ENCODE measurements at places on chromosomes 5 and 9.

DNA sequence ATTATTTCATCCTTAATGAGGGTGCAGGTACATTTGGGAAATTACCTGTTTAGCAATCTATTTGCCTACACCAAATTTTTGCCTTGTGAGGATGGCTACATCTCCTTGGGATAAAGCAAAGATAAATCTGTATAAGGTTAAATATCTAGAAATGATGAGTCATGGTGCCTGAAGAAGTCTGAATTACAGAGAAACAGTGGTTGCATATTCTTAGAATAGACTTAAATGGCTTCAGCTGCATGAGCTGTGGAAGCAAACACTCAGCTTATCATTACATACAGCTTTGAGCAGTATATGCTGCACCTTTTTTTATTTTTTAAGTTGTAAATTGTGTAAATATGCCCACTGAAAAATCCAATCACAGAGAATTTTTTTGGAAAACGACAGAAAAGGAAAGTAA is 153.5 kb downstream of the RAPGEF6 start:
- no peak for DNase-seq

DNA sequence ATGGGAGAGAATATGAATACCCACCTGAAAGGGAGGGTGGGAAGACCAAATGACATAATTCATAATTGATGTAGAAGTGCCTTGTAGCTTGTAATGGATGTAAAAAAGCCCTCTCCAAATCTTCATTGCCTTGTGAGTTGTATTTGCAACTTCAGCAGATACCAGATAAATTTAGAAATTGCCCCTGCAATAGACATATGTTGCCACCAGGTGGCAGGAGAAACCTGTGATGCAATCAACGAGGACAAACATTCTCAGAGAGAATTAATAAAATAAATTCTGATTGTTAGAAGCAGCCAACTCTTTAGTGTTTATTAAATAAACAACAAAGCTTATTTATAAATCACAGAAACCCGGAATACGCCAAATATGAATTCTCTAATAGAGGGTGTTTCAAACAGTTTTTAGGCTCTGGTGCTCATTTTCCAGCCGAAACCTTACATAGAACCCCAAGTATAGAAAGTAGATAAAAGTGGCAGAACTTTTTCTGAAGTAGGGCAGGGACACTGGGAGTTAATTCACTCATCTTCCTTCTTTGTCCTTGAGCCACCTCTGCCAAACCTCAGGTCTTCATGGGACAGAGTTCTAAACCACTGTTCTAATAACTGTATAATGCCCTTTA is 147.8 kb downstream of the TMEM38B start:
- no peak for DNase-seq

DNA sequence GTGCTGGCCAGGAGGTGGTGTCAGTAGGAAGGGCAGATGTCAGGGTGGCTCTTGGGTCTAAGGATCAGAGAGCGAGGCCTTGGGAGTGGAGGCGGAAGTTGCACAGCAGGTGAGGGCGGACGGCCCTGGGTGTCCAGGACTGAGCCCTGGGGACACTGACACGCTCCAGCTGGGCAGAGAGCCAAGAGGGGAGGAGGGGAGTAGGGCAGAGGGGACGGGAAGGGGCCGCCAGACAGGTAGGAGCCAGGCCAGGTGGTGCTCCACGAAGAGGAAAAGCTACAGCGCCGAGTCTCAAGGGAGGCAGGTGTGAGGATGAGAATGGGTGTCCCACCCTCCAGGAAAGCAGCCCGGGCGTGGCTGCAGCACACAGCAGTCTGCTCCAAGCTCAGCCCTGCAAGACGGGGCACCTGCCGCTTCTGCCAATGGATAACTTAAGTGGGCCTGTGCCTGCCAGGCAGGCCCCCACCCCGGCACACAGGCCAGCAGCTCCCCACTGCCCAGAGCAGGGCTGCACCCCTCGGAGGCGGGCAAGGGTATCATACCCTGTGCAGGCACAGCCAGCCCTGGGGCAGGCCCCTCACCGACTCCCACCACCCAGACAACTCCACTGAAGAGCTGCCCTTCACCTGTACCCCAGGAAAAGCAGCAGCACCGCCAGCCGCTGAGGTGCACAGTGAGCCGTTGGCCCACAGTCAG is 4.9 kb downstream of the TPRN start:
- no peak for DNase-seq

GRCh38 chr5:15807248-15807647 is 307.3 kb downstream of the FBXL7 start:
- no peak for DNase-seq

All from stimulated activated CD4-positive, alpha-beta T cell treated with anti-CD3 and anti-CD28 coated beads, Interleukin-1b, Interleukin-23, amount 100 ng/mL, for 24 hours (primary cell).